ENCODE measurements at places on chromosomes 1 and 21.

DNA sequence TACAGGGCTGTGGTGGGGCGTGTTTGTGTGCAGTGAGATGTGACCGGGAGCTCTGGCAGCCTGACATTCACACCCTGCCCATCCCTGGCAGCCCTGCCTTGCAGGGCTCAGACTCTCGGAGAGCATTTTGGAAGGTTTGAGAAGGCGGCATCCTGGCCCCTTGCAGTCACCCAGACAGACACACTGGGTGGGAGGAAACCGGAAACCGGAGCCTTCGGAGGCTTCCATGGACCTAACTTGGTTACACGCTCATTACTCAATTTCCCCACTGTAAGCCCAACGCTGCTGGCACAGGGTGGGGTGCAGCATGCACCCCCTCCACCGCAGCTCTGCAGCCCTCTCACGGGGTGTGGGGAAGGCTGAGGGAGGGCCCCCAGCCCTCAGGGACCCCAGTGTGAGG is 22.2 kb upstream of the RSPO1 start:
- peaks cover 29% of the 10 kb centered on the region for H3K4me1 ChIP-seq
- DNase-seq = no peak
- peaks cover 52% of the 10 kb centered on the region for H3K27me3 ChIP-seq
- H3K4me3 ChIP-seq = no peak overlapping the region
- no peak overlapping the region for H3K27ac ChIP-seq

- DNase-seq = no peak
- H3K27me3 ChIP-seq = no peaks in the 10 kb centered on the region
- H3K36me3 ChIP-seq = no peaks in the 10 kb centered on the region
- H3K4me3 ChIP-seq = no peak overlapping the region
- H3K4me1 ChIP-seq = peaks cover 38% of the 10 kb centered on the region
- no peak overlapping the region for H3K27ac ChIP-seq
Measured at GRCh38 chr1:91806769-91807700, 78.9 kb downstream of the TGFBR3 start.

DNA sequence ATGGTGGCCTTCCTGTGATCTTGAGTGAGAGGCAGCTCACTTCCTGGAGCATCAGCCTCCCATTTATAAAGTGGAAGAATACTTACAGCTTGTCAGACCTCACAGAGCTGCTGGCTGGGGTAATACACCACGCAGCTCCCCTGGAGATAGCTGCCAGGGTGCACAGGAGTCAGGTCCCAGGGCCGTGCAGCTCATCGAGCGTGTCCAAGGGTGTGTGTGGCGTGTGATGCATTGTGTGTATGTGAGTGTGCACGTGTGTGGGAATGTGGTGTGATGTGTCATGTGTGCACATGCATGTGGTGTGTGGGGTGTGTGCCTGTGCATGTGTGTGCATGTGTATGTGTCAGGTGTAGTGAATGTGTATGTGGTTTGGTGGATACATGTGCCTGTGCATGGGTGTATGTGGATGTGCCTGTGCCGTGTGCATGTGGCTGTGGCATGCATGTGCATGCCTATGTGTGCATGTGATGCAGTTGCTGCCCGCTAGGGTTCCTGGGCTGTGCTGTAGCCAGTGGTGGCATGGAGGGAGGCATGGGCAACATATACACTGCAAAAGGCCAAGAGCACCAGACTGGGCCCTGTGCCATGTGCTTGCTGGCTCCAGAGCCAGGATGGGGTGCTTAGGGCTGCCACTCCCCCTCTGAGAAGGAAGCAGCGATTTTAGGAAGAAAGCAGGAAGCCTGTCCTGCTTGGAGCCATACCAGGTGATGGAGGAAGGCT is 24.6 kb downstream of the WNT3A start:
- no peak for DNase-seq
- no peak overlapping the region for H3K4me3 ChIP-seq
- H3K27me3 ChIP-seq = peaks cover 42% of the 10 kb centered on the region
- peak overlapping the region; percentile 34 for H3K27ac ChIP-seq

DNA sequence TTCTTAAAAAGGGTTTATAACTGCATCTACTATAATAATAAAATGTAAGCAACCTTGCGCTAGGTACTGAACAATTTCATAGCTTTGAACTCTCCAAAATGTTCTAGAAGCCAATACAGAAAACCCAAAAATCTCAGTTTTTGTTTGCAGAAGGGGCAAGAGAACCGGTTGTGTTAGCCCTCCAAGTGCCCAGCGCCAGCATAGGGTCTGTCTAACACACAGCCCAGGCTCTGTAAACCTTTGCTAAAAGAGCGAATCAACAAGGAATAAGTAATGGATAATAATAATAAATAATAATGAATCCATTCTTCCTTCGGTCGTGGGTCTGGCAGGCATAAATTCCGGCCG is 333 bp upstream of the CHAF1B start:
- no peaks in the 10 kb centered on the region for H3K27me3 ChIP-seq
- peaks cover 36% of the 10 kb centered on the region for H3K4me1 ChIP-seq
- H3K36me3 ChIP-seq = peaks cover 25% of the 10 kb centered on the region
- peak overlapping the region; percentile 67 for H3K4me3 ChIP-seq
- no peak overlapping the region for H3K27ac ChIP-seq

DNA sequence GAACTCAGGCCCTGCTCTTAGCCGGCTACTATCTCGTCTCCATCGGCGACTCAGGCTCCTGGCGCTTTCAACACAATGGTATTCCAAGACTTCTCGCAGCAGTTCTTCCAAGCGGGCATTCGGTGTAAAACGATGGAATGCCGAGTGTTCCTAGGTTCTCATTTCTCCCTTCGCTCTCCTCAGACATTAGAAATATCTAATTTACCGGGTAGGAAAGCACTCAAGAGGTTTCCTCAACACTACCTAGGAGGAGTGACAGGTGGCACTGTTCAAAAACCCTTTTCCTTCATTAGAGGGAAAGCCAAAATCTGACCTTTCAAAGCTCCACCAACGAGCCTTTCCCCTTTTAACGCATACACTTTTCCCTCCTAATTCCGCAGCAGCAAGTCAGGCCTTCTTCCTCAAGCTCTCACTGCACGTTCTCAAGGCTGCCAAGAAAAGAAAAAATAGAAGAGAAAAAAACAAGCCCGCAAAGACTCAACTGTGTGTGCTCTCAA is 601 bp downstream of the UBE2G2 start:
- peak; percentile 27 for DNase-seq
- H3K4me1 ChIP-seq = peaks cover 39% of the 10 kb centered on the region
- H3K27me3 ChIP-seq = no peaks in the 10 kb centered on the region
- peak overlapping the region; percentile 91 for H3K27ac ChIP-seq
- peaks cover 49% of the 10 kb centered on the region for H3K36me3 ChIP-seq

GRCh38 chr1:8941906-8942305 is 3.8 kb upstream of the CA6 start:
- peaks cover 3% of the 10 kb centered on the region for H3K27me3 ChIP-seq
- peaks cover 42% of the 10 kb centered on the region for H3K4me1 ChIP-seq
- no peak overlapping the region for H3K4me3 ChIP-seq
- H3K36me3 ChIP-seq = no peaks in the 10 kb centered on the region
- no peak for DNase-seq
